HCEC 1CT (cell line): ENCODE measurements at places on chromosomes 3 and 15.

DNA sequence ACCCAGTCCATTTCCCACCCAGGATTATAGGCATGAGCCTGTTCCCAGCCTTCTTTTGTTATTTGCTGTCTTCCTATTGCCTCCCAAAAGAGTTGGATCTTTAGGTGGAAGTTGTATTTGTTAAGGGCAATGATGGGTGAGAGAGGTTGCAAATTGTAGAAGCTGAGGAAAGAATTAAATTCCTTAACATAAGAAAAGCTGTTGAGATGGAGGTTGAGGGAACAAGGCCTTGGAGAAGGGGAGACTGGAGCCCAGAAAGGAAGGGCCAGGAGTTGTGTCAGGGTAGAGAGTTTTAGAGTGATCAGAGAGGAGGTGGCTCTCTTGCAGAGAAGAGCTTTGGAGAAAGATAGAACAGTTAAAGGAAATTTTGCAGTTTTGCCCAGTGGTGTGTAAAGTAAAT, 46.8 kb downstream of the PLS1 start:
- no peak for DNase-seq

- DNase-seq: no peak
Measured at GRCh38 chr3:150061288-150062024, 90.8 kb upstream of the PFN2 start.

GRCh38 chr3:81749265-81749664, 12.2 kb downstream of the GBE1 start:
- peak; percentile 48 for DNase-seq

- DNase-seq: no peak
Measured at GRCh38 chr3:102136183-102136582, 286.9 kb downstream of the NFKBIZ start.

DNA sequence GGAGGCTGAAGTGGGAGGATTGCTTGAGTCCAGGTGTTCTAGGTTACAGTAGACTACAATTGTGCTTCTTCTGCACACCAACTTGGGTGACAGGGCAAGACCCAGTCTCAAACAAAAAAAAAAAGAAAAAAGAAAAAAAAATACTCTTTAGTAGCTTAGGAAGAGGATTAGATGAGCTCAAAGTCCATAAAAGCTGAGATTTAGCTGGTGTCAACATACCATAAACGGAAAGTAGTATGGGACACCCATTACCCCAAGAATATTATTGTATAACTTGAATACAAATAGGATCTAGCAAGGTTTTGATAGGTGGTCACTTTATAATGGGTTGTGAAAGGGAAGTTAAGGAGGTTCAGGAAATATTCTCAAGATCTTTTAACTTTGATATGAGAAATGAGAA, 38.0 kb upstream of the ULK4 start:
- DNase-seq: no peak

DNA sequence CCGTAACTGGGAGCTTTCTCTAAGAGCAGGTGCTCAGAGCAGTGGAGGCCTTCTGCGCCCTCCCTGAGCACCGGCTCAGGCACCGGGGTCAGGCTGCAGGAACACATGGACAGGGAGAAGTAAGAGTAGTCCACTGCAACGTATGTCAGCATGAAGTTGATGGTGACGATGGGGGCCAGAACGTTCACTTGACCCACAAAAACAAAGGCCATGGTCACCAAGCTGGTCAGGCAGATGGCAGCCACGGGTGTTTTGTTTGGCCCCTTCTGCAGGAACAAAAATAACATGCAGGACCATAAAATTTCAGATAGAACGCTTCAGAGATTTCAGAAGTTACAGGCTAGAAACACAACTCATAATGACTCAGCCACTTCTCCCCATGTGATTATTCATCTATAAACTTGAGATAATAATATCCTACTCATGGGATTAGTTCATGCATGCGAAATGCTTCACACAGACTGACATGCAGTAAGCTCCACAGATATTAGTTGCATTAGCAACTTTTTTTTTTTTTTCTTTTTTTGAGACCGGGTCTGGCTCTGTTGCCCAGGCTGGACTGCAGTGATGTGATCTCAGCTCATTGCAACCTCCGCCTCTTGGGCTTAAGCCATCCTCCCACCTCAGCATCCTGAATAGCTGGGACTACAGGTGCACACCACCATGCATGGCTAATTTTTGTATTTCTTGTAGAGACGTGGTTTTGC, 52.2 kb upstream of the HEG1 start:
- peak; percentile 91 for DNase-seq

GRCh38 chr3:74089814-74090213, 465.1 kb upstream of the PDZRN3 start:
- no peak for DNase-seq

DNA sequence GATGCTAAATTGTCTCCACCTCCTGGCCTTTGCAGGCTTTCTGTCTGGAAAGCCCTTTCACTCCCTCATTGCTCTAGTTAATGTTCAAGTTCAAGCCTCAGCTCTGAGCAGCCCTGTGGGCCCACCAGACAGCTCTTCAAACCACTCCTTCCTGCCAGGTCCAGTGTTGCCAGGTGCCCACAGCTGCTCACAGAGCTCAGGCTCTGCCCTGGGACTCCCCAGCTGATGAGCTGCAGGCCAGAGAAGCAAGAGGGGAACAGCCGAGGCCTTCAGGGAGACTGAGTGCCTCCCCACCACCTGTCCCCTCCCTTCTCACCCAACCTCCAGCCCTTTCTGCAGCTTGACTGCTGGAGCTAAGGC, 1.3 kb upstream of the ZBTB47 start:
- DNase-seq: peak; percentile 17

DNA sequence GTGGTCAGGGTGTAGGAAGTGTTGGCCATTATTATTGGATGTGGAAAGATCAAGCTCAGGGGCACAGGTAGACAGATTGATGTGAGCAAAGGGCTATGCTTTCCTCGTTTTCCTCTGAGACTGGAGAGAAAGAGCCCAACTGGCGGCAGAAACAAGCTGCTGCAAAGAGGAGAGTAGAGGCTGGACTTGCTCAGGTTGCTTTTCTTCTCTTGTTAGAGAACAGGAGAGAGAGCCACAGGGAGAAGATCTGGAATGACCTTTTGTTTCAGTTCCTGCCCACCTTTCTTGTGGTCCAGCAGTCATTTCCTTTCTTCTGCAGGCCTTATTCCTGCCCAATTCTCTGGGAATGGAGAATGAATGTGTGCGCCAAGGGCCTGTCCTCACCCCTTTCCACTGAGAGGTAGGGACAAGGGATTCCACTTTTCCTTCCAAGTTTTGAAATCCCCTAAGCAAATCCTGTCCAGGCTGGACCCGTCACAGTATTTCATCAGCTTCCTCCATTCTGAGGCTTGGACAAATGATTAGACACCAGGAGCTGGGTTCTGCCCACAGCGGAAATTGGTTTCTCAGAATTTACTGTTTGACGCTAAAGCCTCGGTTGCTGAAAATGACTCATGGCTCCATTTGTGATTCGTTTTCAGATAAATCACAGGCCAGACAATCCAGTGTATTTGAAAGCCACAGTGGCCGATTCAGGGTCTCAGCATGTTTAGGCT, 16.1 kb downstream of the ZNF80 start:
- DNase-seq: no peak

DNA sequence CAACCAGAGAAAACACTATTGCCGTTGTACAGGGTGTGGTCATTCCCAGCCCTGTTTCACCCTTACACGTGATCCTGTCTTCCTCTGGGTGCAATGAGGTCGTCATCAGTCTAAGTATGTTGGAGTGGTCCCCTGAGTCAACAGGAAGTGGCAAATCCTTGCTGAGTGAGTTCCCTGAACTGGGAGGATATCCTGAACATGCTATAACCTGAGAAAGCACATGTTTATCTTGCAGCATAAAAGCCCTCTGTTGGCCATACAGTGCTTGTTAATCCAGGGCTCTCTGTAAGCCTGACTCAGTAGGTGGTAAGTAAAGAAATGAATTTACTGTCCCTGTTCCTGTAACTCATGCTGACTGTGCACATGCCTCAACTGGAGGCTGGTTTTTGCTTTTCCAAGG, 477.8 kb upstream of the RGMA start:
- DNase-seq: no peak

- DNase-seq: no peak
Measured at GRCh38 chr15:49212897-49213296, 42.9 kb downstream of the GALK2 start.

DNA sequence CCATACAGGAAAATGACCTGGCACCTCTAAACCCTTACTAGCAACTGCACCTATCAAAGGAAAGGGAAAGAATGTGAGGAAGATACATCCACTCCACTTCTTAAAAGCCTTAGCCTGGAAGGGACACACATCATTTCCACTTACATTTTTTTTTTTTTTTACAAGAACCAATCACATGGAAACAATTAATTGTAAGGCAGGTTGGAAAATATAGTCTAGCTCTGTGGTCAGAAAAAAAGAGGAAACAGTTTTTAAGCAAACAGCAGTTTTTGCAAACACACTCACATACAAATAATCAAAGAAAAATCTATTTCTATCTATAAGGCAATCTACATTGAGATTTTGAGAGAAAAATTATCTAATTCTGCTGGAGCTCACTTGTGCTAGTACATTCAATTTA, 98.9 kb upstream of the SPRED1 start:
- no peak for DNase-seq
